Stimulated activated CD8-positive, alpha-beta memory T cell treated with anti-CD3 and anti-CD28 coated beads, Interleukin-2, amount 100 ng/mL, for 48 hours (primary cell): ENCODE measurements at places on chromosomes 3 and 15.

DNA sequence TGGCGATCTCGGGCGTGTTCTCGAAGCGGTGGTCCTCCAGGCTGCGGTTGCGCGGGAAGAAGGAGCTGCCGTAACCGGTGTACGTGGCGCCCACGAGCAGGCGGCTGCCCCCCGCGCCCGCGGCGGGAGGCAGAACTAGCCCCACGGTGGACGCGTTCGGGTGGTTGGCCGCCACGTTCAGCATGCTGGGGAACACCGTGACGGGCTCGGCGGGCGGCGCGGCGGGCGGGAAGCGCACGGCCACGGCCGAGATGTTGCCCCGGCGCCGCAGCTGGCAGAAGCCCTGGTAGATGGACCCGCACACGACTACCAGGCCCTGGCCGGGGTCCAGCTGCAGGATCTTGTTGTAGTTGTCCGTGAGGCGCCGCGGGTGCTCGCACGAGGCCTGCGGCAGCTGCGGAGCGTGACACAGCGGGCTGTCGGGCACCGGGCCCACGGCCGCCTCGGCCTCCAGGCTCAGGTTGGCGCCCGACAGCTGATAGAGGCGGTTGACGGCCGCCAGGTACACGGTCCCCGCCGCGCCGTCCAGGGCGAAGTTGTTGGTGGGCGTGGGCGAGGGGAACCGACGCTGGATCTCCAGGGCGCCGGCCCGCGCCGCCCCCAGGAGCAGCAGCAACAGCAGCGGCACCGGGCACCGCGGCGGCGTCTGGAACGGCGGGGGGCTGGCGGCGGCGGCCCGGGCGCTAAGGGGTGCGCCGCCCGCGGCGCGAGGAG lies 397 bp downstream of the PLXND1 start:
- DNase-seq, result no peak

DNA sequence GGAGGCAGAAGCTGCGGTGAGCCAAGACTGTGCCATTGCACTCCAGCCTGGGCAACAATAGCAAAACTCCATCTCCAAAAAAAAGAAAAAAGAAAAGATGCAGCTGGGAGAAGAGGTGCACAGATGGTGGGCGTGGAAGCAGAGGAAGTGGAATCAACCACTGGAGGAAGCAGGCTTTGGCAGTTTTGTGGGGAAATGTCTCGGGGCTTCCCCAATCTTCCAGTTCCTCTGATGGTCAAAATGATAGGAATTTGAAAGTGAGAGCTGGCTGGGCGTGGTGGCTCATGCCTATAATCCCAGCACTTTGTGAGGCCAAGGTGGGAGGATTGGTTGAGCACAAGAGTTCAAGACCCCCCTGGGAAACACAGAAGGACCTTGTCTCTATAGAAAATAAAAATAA lies 48.1 kb upstream of the SMAD3 start:
- DNase-seq, result no peak

GRCh38 chr3:44685128-44685800 lies 27.2 kb upstream of the ZNF502 start:
- peak; percentile 54 for DNase-seq

GRCh38 chr15:76060118-76060989 lies 569 bp downstream of the TMEM266 start:
- peak; percentile 39 for DNase-seq

DNA sequence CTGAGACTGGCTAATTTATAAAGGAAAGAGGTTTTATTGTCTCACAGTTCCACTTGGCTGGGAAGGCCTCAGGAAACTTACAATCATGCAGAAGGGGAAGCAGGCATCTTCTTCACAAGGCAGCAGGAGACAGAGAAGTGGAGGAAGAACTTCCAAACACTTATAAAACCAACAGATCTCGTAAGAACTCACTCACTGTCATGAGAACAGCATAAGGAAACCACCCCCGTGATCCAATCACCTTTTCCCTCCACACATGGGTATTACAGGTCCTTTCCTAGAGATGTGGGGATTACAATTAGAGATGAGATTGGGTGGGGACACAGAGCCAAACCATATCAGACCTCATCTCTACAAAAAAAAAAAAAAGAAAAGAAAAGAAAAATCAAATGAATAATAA lies 25.7 kb downstream of the CGGBP1 start:
- DNase-seq, result no peak

DNA sequence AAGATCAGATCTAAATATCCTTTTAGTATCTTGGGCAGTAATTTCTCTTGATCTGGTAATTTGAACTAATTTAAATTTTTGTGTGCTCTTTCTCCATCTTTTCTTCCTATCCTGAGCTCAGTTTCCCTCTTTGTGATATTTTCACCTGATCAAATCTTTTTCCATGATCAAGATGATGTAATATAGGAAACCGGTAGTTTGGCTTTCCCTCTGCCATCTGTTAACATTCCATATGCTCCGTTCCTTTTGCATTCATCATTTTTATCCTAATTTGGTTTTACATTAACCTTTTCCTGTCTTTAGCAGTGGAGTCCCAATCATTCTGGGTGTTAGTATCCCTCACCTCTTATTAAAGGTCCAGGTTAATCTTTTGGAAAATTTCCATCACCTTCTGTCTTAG lies 5.9 kb upstream of the ABHD6 start:
- no peak for DNase-seq

DNA sequence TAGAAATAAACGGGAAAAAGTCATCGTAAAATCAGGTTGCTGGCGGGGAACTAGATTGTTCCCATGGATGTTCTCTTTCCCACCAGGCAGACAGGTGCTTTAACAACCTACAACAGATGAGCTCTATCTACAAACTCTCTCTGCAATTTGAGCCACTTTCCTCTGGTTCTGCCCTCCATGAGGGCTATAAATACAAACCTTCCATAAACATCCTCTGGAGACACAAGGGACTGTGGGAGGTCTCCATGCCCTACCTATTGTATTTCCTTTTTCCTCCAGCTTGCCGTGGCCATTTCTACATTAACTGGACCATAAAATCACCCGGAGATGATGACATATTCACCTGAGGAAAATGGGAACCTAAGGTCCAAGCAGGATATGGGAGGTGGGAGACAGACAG lies 151.1 kb downstream of the GABRB3 start:
- DNase-seq, result no peak

DNA sequence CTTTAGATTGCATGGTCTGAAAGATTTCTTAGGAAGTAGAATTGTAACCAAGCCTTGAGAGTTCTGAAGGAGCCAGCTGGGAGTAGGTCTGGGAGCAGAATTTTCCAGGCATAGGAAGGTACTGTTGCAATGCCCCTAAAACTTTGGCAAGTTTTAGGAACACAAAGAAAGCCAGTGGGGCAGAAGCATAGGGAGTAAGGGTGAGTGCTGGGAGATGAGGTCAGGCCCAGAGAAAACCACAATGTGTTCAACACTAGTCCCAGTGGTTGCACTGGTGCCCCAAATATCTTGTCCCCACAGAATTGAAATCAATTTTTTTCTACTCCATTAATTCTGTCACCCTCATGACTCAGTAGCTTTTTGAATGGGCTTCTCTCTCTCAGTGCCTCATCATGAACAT lies 120.7 kb upstream of the GALNT15 start:
- no peak for DNase-seq

DNA sequence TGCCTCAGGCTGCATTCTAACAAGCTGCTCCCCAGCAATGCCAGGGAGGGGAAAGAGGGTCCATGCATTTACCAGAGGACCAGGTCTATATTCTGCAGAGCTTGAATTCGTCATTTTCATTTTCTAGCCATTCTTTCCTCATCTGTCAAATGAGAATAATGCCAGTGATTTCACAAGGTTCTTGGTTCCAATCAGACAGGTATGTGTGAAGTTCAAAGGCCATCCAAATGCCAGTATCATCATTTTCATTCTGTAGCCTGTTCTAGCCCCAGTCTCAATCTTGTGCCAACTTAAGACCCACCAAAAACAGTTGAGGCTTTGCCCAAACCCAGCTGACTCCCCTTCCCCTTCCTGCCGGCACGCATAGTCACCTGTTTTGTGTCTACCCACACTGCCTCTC lies 112.7 kb downstream of the IQSEC1 start:
- no peak for DNase-seq

GRCh38 chr3:111595232-111595631 lies at the start of gene ZBED2:
Gene ZBED2 (minus strand): TSS chr3:111595346. CDS start chr3:111594201, 1,145 bp downstream.
- no peak for DNase-seq

GRCh38 chr15:43285609-43286037 lies 18.9 kb upstream of the TGM5 start:
- peak; percentile 23 for DNase-seq

DNA sequence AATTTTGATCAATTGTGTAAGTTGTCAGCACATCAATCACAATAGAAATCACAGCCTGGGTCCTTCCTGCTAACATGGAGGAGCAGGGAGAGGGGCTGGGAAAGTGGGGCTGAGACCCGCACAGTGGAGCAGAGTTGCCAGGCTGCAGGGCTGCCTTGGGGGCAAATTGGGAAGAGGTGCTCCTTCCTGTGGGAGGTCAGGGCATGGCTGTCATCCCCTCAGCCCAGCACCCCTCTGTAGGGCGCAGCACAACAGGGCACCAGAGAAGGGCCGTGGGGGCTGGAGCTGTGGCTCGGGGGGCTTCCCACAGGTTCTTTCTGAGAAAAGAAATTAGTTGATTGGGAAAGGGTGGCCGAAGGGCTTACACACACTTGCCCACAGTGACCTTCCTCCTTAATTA lies 126.3 kb downstream of the NSMCE3 start:
- no peak for DNase-seq

GRCh38 chr3:187641320-187642016 lies 28.7 kb downstream of the SST start:
- no peak for DNase-seq

DNA sequence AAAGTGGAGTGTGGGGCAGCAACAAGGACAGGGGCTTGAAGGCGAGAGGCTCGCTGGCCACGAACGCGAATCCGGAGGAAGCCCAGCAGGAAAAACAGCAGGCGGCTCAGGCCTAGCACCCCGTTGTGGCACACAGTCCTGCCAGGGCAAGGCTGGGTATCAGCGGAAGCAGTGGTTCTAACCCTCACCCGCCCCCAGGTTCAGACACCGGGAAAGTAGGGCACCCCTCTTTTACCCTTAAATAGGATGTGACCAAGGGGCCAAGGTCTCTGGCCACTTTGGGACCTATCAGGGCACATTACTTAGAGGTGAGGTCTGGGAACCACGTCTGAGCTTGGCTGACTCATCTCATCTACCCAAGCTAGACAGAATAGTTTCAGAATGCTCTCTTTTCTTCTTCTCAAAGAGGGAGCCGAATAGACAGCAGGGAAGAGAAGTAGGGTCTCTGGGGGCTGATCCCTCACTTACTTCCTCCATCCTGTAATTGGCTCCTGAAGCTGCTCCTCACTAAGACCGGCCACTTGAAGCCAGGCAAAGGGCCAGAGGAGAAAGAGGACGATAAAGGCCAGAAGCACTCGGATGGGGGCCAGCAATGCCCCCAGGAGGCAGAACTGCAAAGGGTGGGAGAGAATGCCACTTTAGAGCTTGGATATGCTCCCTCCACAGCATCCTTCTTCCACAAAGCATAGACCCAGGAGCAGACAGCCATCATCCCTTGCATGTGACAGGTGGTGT lies 1.7 kb downstream of the LPCAT4 start:
- no peak for DNase-seq

DNA sequence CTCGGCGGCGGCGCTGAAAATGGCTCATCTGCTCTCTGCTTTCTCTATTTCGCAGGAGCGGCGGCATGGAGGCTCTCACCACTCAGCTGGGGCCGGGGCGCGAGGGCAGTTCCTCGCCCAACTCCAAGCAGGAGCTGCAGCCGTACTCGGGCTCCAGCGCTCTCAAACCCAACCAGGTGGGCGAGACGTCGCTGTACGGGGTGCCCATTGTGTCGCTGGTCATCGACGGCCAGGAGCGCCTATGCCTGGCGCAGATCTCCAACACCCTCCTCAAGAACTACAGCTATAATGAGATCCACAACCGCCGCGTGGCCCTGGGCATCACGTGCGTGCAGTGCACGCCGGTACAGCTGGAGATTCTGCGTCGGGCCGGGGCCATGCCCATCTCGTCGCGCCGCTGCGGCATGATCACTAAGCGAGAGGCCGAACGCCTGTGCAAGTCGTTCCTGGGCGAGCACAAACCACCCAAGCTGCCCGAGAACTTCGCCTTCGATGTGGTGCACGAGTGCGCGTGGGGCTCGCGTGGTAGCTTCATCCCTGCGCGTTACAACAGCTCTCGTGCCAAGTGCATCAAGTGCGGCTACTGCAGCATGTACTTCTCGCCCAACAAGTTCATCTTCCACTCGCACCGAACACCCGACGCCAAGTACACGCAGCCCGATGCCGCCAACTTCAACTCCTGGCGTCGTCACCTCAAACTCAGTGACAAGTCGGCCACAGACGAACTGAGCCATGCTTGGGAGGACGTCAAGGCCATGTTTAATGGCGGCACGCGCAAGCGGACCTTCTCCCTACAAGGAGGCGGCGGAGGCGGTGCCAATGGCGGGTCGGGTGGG lies 790 bp downstream of the SKOR1 start:
- no peak for DNase-seq

- DNase-seq, result no peak
Observed at GRCh38 chr3:121649645-121650044, 11.1 kb downstream of the HCLS1 start.

DNA sequence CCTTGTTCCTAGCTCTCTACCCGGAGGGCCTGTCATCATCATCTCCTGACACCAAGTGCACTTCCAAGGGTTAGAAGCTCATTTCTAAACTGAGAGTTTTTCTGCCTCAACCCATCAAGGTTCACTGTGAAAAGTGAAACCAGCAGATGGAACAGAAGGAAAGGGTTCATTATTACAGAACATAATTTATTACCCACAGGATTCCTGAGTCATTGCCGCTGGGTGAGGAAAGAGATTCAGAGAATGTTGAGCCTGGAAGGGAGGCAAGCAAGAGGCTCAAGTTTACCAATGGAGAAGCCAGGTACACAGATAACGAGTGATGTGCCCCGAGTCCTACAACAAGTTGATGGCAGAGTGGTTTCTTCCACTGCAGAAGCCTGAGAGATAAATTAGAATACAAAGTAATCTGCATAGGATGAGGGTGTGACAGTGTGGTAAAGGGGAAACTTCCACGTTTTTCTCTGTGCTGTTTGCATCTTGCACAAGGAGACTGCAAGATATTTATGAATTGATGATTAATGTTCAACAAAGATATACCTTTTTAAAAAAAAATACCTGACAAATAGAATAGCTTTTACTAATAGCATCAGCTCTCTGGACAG lies 80.5 kb upstream of the SETMAR start:
- no peak for DNase-seq

DNA sequence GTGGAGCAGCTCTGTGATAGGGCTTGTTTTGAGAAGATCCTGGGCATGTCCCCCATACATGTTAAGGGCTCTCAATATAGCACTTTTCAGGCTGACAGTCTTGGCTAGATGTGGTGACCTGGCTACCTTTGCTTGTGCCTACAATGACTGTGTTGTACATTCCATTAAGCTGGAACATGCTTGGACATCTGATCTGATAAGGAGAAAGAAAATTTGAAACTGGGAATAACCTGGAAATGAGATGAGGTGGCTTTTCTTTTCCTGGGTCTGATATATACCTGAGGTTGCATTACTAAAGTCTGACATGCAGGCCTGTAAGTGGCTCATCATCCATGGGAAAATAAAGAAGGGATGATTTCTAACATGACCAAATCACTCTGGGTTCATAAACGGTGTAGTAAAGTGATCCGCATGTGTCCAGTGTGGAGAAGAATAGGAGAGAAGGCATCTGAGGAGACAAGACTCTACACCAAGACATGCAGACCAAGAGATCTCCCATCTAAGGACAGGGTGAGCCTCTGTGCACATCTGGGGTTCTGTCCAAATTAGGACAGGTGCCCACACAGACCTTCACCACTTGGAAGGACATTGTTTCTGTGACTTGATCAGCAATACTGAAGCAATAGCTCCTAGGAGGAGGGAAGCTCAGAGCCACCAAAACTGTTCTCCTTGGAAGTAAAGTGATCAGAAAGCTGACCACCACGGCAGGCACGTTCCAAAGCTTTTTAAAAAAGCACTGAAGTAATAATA lies 62.0 kb downstream of the KLHL6 start:
- DNase-seq, result no peak
